Memory B cell (primary cell): ENCODE measurements at places on chromosomes 2 and 18.

DNA sequence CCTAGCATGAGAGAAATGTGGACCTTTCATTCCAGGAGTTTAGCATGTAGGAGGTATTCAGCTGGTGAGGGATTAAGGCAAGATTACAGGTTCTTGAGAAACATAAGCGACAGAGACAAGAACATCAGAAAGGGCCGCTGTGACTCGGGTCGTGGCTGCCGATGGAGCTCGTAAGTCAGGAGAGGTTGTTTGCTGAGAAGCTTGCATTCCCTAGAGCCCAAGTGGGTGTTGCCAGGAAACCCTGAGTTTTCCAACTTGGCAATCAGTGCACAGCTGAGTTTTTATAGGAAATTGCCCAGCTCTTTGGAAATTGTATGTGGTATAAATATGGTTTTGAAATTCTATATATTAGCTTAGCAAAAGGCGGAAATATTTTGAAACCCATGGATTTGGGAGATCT lies 46.4 kb upstream of the CYP1B1 start:
- no peak for DNase-seq

GRCh38 chr2:26454561-26455001 lies 23.3 kb downstream of the OTOF start:
- DNase-seq, result no peak

DNA sequence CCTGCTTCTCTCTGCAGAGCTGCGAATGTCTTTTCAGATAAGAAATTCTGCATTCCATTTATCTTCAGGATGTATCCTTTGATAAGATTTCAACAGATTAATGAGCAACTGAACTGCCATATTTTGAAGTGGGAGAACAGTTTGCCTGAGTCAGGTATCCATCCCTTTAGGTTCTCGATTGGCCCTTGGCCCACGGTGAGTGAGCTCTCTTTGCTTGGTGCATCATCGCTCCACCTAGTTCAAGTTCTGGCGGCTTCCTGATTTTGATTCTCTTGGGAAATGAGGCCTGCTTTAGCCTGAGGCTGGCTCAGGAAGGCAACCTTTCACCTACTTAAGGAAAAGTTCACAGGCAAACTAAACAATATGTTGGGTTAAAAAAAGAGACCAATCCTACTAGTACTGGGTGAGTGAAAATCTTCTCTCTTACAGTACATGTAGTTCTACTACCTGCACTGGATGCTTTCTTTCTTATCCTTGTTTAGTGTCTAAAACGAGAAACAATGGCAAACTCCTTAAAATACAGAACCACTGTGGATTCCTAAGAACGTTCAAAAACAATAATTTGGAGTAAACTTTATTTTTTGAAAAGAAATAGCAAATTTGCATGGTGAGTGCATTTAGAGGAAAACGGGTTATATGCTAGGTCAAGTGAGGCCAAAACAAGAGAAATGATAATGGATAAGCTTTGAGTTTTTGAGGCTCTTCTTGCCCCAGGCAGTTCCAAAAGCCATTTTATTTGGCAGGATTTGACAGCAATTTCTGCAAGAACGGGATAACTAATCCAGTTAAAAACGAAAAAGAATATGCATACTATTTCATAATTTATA lies 837 bp upstream of the ACSL3 start:
- no peak for DNase-seq

GRCh38 chr2:11344956-11345677 lies 681 bp upstream of the ROCK2 start:
- peak; percentile 16 for DNase-seq

DNA sequence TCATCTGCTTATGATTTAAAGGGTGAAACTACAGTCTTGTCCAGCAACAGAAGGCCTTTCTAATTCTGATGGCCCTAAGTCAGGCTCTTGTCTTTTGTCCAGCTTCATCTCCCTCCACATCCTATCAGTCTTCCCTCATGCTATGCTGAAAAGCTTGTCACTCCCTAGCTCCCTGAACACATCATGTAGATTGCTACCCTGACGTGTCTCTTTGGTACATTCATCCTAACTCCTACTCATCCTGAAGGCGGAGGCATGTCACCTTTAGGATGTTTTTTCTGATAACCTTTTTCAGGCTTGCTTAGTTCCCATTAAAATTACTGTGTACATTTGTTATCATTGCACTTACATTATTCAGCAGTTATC lies 78.4 kb upstream of the ARL5A start:
- DNase-seq, result no peak

DNA sequence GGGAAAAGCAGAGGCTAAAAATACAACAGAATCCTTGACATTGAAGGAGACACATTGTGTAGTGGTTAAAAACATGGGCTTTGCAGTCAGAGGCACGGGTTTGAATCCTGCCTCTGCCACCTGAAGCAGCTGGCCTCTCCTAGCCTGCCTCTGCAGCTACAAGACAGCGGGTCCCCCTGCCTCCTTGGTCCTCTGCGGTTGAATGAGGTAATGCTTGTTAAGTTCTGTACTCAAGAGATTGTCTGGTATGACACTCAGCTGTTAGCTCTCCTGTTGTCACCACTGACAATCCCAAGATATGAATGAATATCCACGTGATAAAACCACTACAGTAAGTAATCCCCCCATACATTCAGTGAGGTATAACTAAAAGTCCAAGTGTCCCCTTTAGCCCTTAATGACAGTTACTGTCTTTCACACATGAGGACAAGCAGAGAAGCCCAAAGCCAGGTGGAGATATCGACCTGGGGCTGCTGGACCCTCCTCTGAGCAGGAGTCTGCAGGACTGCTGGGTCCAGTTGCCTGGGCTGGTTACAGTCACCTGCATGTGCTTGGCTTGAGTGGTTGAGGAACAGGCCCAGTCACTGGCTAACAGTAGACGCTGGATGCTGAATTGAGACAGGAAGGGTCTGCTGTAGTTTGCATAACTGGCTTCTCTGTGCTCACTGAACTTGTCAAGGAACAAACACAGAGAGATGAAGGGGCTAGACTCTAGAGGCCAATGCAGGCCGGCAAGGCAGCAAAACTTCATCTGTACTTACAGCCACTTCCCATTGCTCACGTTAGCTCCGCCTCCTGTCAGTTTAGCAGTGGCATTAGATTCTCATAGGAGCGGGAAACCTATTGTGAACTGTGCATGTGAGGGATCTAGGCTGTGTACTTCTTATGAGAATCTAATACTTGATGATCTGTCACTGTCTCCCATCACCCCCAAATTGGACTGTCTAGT lies 85.5 kb downstream of the TGFA start:
- DNase-seq, result no peak

DNA sequence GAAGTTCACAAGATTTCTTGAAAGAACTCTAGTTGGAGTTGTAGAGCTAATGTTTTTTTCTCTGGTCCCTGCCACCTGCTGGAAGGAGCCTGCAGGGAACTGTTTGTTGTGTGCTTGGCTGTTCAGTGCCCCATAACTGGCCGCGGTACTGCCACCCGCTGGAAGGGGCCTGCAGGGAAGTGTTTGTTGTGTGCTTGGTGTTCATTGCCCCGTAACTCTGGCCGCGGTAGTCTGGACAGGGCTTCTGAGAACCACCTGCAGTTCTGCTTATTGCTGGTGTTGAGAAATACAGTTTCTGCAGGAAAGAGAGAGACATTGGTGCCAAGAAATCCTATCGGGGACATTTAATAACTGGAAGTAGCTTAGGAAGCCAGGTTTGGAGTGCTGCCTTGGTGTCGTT lies 58.1 kb downstream of the AGAP1 start:
- DNase-seq, result no peak

DNA sequence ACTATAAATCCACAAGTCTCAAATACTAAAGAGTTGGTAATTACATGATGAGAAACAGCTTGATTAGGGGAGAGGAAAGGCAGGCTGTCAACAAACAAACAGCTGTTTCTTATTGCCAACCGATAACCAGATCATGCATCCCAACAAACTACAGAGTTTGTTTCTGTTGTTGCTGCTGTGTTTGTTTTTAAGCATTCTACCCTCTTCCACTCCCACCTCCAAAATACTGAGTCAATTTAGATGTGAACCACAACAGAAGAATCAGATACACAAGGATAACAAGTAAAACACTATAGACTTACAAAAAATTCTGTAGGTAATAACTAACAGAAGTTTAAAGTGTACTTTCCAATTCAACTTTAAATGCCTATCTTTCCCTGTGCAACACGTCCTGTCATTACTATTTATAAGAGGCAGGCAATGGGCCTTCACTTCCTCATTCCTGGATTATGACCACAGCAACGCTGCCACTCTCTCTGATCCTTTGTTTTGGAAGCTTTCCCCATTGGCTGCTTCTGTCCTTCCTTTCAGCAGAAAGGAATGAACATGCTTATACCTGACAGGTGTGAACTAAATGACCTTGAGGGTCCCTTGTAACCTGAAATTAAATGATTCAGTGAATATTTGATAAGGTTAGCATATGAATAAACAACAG lies 152.0 kb downstream of the SRBD1 start:
- DNase-seq, result no peak

- DNase-seq, result no peak
Observed at GRCh38 chr2:100647709-100648108, 84.9 kb downstream of the PDCL3 start.

GRCh38 chr2:80896576-80896975 lies 592.0 kb upstream of the LRRTM1 start:
- DNase-seq, result no peak

- DNase-seq, result no peak
Observed at GRCh38 chr2:150088538-150088937, 398.9 kb downstream of the RND3 start.

- DNase-seq, result no peak
Observed at GRCh38 chr2:70723286-70723885, 44.6 kb downstream of the ADD2 start.

DNA sequence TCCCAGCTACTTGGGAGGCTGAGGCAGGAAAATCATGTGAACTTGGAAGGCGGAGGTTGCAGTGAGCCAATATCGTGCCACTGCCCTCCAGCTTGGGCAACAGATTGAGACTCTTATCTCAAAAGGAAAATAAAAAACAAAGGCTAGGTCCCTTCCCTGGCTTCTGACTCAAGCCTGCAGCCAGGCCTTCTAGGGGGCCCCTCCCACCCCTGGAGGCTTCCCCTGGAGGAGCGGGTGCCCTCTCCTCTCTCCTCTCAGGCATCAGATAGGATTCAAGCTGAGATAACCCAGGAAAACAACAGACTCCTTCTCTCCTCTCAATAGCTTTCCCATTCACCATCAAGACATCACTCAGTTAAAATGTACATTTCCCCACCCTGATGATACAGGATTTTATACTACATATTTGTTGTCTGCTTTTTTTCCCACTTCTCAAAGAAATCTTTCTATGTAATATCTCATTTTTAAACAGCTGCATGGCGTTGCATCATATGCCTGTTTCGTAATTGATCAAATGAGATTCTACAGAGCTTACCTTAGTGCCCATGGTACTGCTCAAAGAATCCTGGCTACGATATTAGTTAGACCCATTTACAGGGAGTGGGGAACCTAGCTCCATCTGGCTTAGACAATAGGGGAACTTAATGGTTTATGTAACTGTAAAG lies 20.6 kb upstream of the C2orf72 start:
- DNase-seq, result no peak

DNA sequence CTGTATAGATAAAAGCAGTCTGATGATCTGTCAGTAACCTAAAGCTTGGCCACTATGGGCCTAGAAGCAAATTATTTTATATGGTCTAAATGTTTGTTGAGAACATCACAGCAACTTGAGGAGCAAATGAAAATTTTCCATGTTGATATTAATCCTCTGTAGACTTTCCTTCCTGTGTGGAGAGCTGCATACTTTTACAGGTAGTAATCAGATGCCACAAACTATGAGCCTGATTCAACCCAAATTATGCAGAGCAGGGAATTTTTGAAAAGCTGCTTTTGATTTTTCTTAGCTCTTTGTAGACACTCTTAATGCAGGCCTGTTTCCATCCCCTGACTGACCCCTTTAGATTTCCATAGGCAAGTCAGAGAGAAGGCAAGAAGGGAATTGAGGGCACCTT lies 17.3 kb downstream of the PAX3 start:
- DNase-seq, result no peak

- no peak for DNase-seq
Observed at GRCh38 chr18:30444544-30444943, 598.0 kb downstream of the DSC3 start.

GRCh38 chr2:234335661-234336228 lies 161.1 kb downstream of the ARL4C start:
- DNase-seq, result no peak

DNA sequence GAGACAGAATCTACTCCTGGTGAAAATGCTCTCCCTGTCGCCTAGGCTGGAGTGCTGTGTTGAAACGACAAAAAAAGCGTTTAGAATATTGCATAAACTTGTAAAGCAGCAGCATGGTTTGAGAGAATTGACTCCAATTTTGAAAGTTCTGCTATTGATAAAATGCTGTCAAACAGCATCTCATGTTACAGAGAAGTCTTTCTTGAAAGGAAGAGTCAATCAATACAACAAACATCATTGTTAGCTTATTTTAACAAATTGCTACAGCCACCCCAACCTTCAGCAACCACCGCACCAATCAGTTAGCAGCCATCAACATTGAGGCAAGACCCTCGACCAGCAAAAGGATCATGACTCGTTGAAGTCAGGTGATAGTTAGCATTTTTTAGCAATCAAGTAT lies 6.9 kb downstream of the C2orf76 start:
- no peak for DNase-seq

- no peak for DNase-seq
Observed at GRCh38 chr2:120510751-120511395, 164.9 kb downstream of the INHBB start.

GRCh38 chr2:203804070-203804469 lies 63.5 kb upstream of the CTLA4 start:
- DNase-seq, result no peak

- no peak for DNase-seq
Observed at GRCh38 chr2:104420420-104420819, 433.5 kb upstream of the POU3F3 start.

- peak; percentile 29 for DNase-seq
Observed at GRCh38 chr2:100248044-100248330, 74.3 kb downstream of the LONRF2 start.

GRCh38 chr2:188902901-188903491 lies 71.2 kb upstream of the COL3A1 start:
- no peak for DNase-seq

DNA sequence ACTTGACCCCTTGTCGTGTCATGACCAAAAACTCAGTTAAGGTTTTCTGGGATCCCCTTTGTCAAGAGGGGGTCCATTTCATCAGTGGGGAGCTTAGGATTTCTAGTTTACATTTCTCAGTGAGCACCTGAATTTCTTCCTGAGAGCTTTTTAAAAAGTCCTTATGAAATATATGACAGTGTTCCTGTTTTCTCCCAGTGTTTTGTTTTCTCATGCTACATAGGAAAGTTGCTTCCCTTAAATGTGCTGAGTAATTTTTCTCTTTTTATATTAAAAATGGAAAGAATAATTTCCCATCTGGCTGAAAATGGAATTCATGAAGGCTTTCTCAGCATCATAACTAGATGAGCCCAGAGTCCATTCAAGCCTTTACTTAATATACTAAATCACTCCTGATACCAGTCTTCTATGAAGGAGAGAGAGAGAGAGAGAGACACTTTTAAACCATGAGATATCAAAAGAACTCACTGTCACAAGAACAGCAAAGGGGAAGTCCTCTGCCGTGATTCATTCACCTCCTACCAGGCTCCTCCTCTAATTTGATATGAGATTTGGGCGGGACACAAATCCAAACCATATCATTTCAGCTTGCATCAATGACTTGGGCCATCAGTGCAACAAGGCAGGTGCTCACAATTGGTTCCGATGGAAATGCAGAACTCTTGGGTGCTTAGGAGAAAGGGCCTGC lies 61.1 kb downstream of the XRCC5 start:
- no peak for DNase-seq
